ENCODE measurements at places on chromosomes 7 and 10.

GRCh38 chr10:117175901-117176534 is 21.3 kb upstream of the KCNK18 start:
- DNase-seq, result peak; percentile 84

DNA sequence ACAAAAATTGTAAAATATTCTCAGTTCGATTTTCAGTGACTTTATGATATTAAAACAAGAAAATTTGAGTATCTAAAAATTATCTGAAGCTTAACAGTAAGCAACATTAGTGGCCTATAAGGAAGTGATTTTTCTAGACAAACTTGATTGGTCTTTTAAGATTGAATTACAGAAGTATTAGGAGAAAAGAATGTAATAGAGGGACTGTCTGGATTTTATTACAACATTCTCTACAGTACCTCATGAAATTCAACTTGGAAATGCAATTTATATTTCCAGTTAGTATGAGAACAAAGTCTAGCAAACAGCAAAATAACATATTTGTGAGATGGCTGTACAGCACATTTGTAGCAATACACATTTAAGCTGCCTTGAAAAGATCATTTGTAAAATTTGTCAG is 18.8 kb downstream of the REEP3 start:
- DNase-seq, result no peak

- peak; percentile 73 for DNase-seq
Measured at GRCh38 chr7:50397320-50397970, 52.7 kb downstream of the FIGNL1 start.

- DNase-seq, result no peak
Measured at GRCh38 chr10:109974504-109975191, 33.1 kb upstream of the ADD3 start.

GRCh38 chr7:159141167-159141566 is 3.5 kb downstream of the VIPR2 start:
- peak; percentile 35 for DNase-seq

DNA sequence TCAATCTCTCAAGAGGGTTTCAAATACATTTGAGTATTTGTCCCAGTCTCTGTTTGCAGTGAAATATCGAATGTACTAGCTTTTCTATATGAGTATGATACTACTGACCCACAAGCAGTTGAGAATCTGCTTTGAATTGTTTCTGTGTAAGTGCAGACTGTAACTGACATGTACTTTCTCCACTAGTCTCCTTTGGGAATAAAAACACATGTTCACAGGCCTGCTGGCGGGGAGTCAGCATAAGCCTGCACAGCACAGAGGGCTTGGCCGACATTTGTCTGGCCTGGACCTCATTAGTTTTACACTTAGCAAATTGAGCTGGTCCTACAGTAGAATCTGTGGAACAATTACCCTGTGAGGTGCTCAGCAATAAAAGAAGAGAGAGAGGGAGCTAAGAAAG is 72.6 kb downstream of the ITGB8 start:
- no peak for DNase-seq

GRCh38 chr7:50822110-50822509 is 39.4 kb upstream of the GRB10 start:
- no peak for DNase-seq

DNA sequence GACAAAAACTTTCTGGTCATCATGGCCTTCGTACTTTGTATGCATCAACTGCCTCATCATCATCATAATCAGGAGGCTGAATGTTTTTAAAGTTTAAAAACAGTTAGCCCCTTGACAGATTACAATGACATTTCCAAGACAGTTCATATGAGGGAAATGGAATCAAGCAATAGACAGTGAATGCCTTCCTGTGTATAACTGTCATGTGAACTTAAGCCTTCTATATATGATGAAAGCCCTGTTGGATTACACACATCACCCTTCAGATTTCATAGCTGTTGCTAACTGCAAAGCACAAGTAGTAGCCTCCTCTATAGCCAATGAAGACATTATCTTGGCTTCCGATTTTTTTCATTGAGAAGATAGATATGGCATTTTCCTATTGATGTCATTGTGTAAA is 154.0 kb downstream of the PLXDC2 start:
- DNase-seq, result no peak

- DNase-seq, result peak; percentile 71
Measured at GRCh38 chr10:128035557-128035973, 90.7 kb downstream of the MKI67 start.

- no peak for DNase-seq
Measured at GRCh38 chr7:834277-834676, 2.0 kb downstream of the SUN1 start.

GRCh38 chr10:79021948-79022499 is 46.7 kb upstream of the ZMIZ1 start:
- no peak for DNase-seq

DNA sequence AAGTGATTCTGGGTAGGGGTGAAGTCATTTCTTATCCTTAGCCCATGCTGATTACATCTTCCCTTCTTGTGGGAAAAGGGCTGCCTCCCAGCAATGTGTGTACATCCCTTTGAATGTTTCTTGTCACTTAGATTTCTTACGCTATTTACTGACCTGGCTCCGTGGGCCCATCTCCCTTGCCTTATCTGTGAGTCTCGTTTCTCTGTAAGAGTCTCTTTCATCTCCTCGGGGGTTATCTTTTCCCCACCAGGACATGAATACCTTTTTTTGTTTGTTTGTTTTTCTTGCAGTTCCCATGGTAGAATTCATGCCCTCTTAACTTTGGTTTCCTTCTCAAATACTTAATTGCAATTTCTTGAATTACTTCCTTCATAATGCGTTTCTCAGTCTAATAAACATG is 107.7 kb downstream of the BAMBI start:
- DNase-seq, result no peak

DNA sequence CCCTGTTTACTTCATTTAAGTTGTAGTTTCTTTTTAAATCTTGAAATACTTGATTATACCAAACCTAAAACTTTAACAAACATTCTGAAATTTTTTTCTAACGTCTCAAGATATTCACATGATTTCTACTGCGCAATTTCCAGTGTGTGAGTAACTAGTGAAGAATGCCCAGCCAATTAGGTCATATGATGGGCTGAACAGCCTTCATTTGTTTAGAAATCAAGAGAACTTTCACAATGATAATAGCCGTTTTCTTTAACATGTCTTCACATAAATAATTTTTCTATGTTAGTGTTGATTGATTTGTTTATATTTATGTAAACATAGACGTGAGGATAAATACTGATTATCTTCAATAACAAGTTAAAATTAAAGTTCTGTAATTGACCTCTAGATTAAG is 21.8 kb downstream of the STAM start:
- DNase-seq, result no peak

DNA sequence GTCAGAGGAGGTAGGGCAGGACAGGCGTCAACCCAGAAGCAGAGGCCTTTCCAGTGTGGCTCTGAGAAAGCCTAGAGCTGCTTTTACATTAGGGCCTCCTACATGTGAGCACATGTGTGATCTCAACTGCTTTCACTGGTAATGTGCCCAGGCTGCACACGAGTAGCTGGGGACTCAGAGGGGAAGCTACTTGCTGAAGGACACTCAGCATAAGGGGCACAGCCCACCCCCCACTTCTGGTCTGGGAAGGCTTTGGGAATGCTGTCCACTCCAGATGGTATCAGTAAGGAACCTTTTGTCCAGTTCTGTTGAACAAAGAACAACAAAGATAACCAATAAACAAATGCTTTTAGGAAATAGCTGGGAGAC is 18.9 kb downstream of the PRF1 start:
- no peak for DNase-seq

DNA sequence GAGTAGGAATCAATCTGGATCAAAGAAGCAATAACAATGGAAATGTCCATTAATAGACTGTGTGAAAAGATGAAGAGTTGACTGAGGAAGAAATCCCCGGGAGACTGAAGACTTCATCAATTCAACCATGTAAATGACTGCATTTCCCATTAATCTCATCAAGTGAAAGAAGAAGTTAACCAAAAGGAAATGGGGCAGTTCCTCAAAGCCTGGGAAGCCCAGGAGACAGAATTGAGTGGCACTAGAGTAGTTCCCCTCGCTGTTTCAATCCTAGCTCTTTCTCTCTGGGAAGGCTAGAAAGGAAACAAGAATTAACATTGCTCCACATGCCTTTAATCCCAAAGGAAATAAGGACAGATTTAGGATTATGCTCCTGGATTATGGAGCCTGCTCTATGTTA is 4.8 kb upstream of the OR6V1 start:
- DNase-seq, result no peak

GRCh38 chr7:36153571-36154097 is 580 bp downstream of the EEPD1 start:
- DNase-seq, result peak; percentile 45

DNA sequence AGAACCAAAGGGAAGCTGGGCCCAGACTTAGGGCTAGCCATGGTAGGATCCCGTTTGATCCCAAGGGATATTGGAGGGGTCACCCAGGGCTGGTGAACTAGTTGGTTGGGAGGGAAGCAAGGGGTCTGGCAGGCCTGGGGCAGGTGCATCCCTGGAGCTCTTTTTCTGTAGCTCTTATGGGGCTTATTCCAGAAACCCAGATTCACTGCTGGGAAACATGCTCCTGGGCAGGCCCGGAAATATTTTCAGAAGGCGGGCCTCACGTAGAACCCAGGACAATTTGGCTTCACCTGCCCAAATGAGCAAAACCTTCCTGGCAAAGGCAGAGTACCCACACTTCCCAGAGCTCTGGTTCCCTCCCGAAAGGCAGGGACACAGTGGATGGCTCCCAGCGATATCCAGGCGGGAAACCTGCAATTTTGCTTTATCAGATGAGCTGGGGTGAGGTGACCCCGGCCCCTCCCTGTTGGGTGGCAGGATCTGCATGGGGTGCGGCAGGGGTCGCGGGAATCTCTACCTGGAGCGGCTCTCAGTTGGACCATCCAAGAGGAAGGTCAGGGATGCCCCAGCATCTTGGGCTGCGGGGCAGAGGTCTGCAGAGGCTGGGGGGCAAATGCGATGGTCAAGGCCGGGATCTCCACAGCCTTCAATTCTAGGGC is 533.9 kb downstream of the TCERG1L start:
- no peak for DNase-seq

- DNase-seq, result no peak
Measured at GRCh38 chr10:66565999-66566398, 359.8 kb upstream of the LRRTM3 start.

DNA sequence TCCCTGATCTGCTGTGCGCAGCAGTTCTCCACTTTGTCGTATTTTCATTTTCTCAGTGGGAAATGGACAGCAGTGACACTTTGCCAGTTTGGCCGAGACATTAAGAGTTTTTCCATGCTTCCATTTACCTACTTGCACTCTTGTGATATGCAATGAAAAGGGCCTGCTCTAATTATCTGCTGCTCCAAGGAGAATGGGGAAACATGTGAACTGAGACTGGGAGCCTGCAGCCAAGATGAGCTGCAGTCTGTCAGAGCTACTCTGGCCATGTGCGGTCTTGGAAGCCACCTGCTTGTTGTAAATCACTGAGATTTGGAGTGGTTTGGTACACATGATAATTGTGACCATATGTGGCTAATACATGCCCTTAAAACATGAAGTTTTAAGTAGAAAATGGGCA is 586.6 kb upstream of the POT1 start:
- DNase-seq, result no peak

DNA sequence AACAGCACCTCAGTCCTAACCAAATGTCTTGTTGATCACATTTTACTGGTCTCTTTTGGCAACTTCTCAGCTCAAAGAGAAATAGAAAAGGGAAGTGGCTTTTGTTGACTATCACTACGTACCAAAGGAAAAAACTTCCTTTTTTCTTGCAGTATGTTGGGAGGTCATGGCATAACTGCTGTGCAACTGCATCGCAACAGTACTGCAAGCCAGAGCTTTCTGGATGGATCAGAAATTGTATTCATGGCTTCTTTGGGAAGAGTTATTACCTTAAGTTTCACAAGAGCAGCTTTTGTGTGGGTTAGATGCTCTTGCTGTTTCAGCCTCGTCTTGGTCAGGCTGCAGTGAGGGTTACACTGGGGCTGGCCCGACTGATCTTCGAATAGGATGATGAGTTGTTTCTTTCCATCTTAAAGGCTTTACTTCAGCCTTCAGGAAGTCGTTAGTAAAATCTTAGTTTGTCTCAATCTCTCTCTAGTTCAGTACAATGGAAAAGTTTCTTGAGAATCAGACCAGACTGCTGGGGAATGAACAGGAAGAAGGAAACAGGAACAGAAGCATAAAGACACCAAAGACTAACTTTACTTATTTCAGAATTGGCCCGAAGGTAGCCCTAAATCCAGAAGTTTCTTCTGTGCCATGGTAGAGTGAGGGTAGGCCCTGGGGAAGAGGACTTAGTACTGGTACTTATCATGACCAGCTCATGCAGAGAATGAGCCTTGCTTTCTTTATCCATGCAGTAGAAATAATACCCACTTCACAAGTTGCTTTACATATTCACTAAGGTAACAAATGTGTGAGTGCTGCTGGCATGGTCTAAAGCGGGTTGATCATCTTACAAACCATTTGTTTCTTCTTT is 153.6 kb downstream of the CELF2 start:
- DNase-seq, result peak; percentile 77

GRCh38 chr7:16178092-16178491 is 243.2 kb downstream of the CRPPA start:
- DNase-seq, result no peak

- no peak for DNase-seq
Measured at GRCh38 chr7:17651863-17652385, 288.4 kb downstream of the SNX13 start.

GRCh38 chr10:25493122-25493893 is 318.5 kb downstream of the GPR158 start:
- no peak for DNase-seq

- DNase-seq, result no peak
Measured at GRCh38 chr7:41599760-41600159, 103.1 kb downstream of the INHBA start.

- no peak for DNase-seq
Measured at GRCh38 chr10:91210435-91210834, 10.0 kb upstream of the PCGF5 start.

DNA sequence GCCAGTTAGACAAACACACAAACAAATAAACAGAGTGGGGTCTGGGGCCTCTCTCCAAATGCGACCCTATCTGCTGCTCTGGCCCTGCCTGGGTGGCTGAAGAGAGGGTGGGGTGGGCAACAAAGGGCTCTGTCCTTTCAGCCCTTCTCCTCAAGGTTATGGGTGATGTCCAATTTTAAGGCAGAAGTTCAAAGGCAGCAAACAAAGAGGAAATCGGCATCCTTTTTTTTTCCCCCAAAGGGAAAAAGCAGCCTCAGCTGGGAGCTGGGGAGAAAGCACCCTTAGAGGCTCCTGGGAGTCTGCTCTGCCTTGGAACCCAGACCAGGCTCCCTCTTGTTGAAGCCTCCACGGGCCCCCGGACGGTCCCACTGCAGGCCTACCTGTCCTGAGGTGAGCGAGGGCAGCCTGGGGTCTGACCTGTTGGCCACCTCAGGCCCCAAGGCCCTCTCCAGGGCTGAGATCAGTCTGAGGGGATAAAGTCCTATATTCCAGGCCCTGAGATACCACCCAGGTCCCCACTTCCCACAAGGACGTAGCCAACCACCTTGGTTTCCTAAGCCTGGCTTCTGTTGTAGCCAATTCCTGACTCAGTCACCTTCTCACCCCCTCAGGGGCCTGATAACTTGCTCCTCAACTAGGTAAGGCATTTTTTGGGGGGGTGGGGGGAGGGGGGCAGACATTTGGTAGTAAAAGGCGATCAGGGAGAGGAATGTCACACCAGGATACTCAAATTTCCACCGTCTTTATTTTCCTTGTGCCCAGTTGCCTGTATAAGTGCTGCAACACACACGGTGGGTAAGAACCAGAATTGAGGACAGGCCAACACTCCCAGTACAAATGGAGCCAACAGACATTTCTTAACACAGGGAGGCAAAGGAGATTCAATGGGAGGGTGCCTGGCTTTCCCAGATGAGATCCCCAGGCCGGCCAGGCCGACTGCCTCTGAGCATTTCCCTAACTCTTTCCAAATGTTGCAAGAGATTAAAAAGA is 4.3 kb downstream of the HOXA11 start:
- DNase-seq, result no peak
